ENCODE measurements at places on chromosomes 4 and X.
A peak's percentile ranks its signal among the peaks of the same experiment; 100 is the strongest.

DNA sequence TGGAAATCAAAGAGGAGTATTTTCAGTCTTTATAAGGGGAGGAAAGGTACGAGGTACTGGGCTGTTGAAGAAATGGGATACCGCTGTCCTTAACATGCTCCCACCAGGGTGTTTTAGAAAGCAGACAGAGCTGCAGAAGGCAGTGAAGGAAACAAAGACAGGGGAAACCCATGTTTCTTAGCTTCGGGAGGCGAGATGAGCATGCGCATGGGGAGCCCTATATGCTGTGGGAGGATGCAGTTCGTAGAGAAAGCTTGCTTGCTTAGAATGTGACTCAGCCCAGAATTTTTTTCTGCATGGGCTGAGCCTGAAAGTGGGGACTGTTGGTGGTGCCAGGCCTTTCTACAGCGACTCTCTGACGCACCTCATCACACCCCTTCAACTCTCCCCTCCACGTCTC is 28.8 kb upstream of the SCOC start:
- DNase-seq = no peak

GRCh38 chr4:140237616-140238350 is 83.8 kb upstream of the MAML3 start:
- DNase-seq = peak; percentile 78

GRCh38 chrX:49912861-49913260 is 9.5 kb upstream of the CLCN5 start:
- DNase-seq = no peak

GRCh38 chr4:94523033-94523580 is 71.4 kb downstream of the PDLIM5 start:
- DNase-seq = no peak

- DNase-seq = no peak
These were observed 224.3 kb upstream of the CTSO start for GRCh38 chr4:156177941-156178340.

- no peak for DNase-seq
These were observed 35.3 kb downstream of the ANKRD17 start for GRCh38 chr4:73223258-73223650.

- no peak for DNase-seq
These were observed 1.7 kb downstream of the FRAS1 start for GRCh38 chr4:78058591-78059523.

Data from substantia nigra (tissue), 51 donors.